ENCODE measurements at places on chromosomes 4 and X.

GRCh38 chr4:128513664-128514484 lies 226.3 kb upstream of the PGRMC2 start:
- DNase-seq, result no peak

- DNase-seq, result no peak
These were observed at the start of gene FAM184B for GRCh38 chr4:17781300-17782287. FAM184B (minus strand) TSS chr4:17781621; CDS start chr4:17781299, 322 bp downstream.

DNA sequence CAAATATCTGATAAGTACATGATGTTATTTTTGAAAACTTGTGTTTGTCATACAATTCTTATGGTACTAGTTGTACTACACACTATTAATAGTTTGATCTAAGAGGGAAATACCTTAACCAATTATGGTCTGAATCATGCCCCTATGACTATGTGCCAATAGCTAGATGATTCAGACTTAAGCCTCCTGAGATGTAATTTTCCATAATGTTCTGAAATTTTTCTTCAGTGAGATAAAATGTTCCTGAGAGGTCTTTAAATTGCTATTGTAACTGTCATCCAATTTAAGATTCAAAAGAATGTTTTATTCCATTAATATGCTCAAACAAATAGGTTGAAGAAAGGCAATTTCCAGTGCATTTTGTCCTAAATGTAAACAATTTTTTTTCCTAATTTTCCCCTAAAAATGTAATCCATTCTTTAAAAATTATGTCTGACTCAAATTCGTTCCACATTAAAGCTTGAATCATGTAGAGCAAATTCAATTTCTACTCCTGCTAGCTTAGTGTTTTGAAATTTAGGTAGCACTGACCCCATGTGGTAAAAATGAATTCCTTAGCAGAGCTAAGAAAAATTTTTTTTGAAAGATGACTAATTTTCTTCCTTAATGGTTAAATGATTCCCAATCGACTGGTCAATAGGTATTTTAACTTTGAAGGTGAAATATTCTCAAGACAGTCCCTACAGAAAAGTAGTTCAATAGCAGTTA lies 49.1 kb downstream of the APOOL start:
- DNase-seq, result no peak

DNA sequence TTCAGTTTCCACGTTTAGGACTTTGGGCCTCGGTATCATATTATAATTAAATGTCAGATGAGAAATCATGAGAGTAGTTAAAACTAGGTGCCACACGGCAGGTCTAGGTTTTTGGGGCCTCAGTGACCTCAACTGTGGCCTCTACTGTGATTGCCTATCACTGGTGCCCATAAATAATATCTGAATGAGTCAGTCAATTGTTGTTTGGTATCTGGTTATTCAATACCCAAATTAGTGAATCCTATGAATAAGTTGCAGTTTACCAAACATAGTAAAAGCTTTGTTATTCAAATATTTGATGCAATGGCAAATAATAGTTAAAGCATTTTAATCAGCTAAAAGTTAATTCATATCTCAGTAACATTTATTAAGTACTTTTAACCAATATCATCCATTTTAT lies 188.8 kb downstream of the PPP3CA start:
- DNase-seq, result no peak

GRCh38 chr4:168852387-168852786 lies 157.7 kb downstream of the CBR4 start:
- DNase-seq, result no peak

DNA sequence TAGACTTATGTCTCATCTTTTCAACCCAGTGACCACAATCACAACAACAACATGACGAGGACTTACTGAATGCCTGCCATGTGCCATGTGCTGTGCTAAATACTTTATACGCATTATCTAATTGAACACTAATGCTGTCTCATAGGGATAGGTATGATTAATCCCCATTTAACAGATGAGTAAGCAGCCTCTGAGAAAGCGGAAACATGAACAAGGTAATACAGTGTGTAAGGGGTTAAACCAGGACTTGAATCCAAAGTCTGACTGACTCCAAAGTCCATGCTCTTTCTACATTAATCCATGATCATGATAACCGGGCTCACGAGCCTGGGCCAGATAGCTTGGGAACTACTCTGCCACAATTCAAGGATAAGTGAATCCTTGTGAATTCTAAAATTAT lies 105.3 kb upstream of the MBNL3 start:
- no peak for DNase-seq

- DNase-seq, result no peak
These were observed 168.9 kb downstream of the HS3ST1 start for GRCh38 chr4:11259837-11260236.

GRCh38 chrX:22882543-22882942 lies 117.2 kb upstream of the DDX53 start:
- no peak for DNase-seq

GRCh38 chr4:167020410-167020809 lies 213.9 kb downstream of the SPOCK3 start:
- DNase-seq, result no peak

DNA sequence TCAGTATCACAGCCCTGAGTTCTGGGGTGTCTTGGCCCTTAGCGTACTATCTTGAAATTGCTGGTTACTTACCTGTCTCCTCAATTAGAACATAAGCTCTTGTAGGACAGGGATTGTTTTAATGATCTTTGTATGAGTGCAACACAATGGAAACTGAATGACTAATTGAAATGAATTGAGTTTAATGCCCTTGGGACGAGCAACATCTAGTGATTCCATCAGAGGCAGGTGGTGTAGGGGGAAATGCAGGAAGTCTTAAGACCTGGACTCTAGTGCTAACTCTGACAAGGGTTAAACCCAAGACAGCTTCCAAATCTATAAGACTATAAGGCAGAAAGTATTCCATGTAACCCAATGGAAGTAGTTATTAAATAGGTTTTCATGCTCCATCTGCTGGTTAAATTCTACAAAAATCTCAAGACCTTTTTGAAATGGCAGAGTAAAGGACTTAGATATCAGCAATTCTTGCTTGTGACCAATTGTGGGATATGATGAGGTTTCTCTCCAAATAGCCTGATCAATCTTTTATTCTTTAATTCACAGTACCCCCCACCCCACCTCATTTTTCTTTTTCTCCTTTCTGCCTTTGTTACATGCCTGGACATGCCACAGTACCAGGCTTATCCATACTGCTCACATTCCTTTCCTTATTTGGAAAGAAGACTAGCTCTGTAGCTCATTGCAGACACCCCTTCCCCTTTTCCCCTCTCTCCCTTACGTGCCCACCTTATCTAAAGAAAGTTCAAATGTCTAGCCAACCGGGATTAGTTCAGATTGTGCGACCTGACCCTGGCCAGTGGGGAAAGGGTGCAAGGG lies 340.8 kb downstream of the PAPSS1 start:
- no peak for DNase-seq

DNA sequence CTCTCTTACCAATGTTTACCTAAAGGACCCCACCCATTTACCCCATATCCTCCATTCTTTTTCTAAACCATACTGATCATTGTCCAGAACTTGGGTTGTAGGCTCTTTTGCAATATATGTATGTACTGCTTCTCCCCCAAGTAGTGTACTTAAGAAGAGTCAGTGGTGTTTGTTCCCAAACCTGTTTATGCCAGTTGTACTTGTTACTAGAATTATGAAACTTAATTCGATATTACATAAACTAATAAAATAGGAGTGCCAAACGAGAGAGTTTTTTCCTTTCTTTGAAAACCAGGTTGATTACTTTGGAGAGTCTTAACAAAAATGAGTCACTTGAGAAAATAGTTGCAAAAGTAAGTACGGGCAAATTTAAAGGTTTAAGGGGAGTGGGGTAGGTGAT lies 96.3 kb downstream of the GEMIN8 start:
- no peak for DNase-seq

DNA sequence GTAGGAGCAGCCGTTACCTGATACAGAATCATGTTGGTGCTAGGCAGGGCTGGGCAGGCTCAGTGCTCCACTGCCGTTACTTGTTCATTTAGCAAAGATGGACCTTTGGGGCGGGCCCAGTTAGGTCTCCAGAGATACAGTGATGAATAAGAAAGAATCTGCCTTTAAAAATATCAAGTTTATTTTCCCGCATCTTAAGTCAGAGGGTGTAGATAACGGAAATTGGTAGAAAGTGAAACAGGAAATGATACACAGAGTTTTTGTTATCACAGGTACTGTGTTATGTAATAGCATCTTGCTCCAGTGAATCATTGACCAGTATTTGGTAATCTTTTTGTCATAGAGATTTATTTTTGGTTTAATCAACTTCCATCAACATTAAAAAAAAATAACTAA lies 5.5 kb downstream of the TMEM131L start:
- peak; percentile 48 for DNase-seq

- DNase-seq, result no peak
These were observed 7.8 kb downstream of the FRG2 start for GRCh38 chr4:190019023-190019858.

DNA sequence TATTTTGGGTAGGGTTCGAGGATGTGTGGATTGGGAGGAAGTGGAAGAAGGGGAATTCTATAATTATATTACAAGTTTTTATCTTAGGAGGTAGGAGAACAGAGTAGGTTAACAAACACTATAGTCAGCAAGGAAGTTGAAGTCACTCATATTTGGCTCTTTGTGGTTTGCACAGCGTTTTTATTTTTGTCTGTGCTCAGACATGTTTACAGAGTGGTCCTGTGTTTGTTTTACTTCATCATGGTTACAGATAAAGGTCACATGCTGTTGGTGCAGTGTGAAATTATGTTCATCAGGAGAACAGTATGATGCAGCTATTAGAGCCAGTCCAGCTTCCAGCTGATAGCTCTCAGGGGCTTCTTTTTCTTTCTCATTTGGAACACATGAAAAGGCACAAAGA lies 299.9 kb upstream of the SFRP2 start:
- DNase-seq, result no peak

GRCh38 chrX:2441466-2441865 lies 59.3 kb downstream of the DHRSX start:
- no peak for DNase-seq

GRCh38 chr4:118865091-118865708 lies 23.5 kb upstream of the SYNPO2 start:
- DNase-seq, result no peak

DNA sequence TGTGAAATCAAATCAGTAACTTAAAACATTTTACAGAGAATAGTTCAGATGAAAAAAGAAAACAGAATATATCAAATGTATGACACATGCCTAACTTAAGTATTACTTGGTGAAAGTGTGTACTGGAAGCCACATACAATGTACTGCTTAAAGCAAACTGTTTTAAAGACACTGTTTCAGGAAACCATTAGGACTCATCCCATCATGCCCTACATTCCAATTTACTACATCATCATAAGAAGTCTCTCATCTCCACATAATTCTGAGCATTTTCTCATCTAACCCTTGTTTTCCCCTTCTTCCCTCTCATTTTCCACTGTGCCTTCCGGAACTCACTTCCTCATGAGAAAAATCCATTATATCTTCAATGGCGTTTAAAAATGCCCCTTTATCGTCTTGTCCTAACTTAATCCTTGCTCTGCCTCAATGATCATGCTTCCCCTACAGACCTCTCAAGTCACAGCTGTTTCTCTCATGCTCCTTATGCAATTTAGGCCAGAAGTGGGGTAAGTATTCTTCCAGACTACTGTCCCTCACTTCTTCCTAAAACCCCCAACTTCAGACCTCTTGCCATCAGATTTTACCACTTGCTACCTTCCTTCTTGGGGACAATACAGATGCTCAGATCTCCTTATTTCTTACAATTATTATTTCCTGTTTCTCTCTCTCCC lies 26.8 kb upstream of the FGF5 start:
- DNase-seq, result no peak

GRCh38 chrX:38211891-38212635 lies 8.6 kb downstream of the SRPX start:
- no peak for DNase-seq

DNA sequence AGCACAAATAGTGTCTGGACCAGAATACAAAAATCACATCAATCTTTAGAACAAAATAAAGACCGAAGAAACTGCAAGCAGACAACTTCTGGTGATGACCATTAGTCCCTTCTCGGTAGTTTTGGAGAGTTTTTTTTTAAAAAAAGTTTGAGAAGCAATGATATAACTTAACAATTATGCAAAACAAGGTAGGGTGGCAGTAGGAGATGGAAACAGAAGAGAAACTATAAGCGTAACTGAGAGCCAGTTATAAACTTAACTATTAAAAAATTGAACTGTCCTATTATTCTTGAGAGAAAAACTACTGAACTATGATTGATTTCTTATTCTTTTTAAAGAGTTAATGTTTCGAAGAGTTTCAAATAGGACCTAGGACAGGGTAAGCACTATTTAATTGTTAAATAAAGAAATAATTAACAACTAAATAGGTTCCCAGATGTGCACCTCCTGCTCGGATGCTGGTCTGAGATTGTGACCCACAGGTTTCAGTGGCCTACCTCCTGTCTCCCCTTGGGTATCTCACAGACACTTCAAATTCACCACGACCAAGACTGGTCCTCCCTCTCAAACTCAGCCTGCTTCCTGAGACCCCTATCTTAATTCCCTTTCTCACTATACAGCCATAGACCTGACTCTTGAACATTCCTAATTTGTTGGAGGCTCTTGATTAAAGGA lies 81.3 kb downstream of the LEF1 start:
- DNase-seq, result no peak

- DNase-seq, result no peak
These were observed 37.0 kb upstream of the CLNK start for GRCh38 chr4:10721616-10722015.

GRCh38 chr4:168562041-168562571 lies 65.3 kb downstream of the PALLD start:
- no peak for DNase-seq

GRCh38 chrX:5086388-5086787 lies 1142.3 kb downstream of the NLGN4X start:
- no peak for DNase-seq

DNA sequence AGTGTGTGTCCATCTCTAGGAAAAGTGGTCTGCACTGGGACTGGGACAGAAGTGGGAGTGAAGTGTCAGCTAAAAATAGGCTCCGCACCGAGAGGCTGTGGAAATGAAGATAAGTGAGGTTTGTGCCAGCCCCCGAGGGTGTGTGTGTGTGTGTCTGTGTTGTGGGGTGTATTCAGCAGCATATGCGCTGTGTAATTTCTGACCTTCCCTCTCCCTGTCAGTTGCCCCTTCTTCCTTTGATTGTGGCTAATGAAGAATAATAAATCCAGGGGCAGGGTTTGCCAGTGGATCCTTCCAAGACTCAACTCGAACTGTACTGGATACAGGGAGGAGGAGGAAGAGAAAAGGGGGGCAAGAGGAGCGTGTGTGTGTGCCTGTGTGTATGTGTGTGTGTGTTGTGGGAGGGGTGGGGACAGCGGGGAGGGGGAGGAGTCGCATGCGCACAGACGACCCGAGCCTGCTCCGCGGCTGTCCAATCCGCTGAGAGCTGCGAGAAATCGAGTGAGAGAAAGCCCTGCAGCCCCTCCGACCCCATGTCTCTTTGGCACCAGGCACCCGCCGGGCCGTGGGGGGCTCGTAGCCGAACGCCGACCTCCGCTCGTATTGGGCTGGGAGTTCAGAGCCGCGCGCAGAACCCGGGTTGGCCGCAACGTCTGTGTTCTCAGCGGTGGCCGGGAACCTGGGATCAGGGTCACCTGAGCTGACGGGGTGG lies 916 bp upstream of the POU4F2 start:
- no peak for DNase-seq

GRCh38 chr4:168503652-168504362 lies 7.0 kb downstream of the PALLD start:
- no peak for DNase-seq

- DNase-seq, result no peak
These were observed 1514.8 kb downstream of the RPA4 start for GRCh38 chrX:98398542-98398941.
